RPMI7951 (cell line): ENCODE measurements at places on chromosomes 11 and 22. TPM values are rescaled to one million over a fixed set of nuclear protein-coding genes. Genes with fewer than 3 reads are reported as not detected.

GRCh38 chr22:40519948-40520331 lies 116.6 kb downstream of the MRTFA start:
- DNase-seq = no peak

The APOL1 gene
- total RNA-seq = 6.2 and 8.0 TPM in 2 replicates

DNA sequence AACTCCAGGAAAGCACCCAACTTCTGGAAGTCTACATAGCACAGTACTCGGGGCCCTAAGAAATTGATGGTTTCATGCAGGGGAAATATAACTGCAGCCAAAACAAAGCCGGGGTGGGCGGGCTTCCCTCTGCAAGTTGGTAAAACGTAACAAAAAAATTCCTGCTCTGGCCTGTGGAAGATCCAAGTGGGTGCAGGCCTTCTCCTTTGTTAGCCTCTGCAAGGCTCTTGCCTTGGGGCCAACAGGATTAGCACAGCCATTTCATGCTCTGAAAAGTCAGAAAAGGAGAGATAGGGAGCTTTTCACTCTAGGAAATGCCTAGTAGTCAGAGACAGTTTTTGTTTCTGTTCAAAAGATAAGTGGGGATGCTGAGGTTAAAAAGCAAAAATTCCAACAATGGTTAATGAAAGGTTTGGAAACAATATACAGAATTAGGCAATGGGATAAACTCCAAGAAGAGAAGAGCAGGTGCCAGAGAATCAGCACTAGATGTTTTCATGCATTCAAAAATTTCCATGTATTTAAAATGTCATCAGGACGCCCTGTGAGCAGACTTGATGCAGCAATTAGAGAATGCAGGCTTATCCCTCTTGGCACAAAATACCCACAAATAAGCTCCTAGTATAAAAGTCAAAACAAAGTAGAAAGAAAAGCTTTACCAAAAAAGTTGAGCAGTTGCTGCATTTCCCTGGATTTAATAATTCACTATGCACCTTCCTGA lies 72.3 kb upstream of the CHRM4 start:
- no peak for DNase-seq

DNA sequence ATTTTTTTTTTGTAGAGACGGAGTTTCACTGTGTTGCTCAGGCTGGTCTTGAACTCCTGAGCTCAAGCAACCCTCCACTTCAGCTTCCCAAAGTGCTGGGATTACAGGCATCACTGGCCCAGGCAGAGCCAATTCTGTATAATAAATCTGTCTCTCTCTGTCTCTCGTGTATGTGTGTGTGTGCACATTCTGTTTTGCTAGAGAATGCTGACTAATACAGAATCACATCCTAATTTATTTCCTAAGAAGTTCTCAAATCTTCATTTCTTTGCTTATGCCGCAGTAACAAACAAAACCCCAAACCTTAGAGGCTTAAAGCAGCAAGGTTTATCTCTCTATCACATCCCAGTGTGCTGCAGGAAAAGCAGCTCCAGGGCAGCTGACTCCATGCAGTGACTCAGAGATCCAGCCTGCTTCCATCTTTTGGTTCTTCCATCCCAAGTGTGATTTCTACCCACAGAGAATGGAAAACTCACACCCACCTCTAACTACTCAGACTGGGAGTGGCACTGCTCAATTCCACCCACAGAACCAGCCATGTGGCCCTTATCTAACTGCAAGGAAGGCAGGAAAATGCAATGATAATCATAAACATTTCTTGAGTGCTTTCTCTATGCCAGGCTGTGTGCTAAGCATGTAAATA lies 35.1 kb upstream of the LRRC10B start:
- DNase-seq = peak; percentile 19
